ENCODE measurements at places on chromosomes 11 and 22.

DNA sequence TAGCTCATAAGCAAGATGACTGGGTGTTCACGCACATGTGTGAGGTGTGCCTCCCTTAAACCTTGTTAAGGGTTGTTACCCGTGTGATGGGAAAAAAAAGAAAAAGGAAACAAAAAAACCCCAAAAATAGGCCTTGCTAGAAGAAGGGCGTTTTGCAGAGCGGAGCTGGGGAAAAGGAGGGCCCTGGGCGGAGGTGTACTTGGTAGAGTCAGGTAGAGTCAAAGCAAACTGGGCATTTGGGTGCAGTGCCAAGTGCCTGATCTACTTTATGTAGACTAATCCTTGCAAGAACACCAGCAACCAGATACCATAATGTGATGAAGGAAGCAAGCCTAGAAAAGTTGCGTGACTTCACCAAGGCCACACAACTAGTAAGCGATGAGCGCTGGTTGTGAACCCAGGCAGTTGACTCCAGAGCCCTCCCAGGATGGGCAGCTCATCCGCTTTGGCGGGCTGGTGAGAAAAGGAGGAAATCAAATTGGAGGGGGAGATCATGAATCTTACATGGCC, 1.2 kb upstream of the TIRAP start:
- DNase-seq, result no peak

- DNase-seq, result no peak
Observed at GRCh38 chr11:117201658-117202305, 2.6 kb downstream of the TAGLN start.

DNA sequence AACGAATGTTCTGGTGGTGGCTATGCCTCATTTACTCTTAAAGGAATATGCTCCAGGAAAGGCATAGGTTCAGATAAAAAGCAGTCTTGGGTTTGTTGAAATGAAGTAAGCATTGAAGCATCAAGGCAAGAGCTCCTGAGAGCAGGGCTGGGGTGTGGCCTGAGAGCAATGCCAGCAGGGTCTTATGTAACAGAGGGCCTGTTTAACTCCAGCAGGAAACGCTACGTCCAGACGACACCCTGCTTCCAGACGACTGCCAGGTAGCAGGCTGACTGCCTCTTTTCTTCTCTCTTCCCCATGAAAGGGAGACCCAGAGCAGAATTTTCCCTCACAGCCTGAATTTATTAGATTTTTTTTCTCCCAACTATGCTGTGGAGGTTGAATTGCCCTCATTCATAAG, 127.2 kb upstream of the SLC5A12 start:
- no peak for DNase-seq

DNA sequence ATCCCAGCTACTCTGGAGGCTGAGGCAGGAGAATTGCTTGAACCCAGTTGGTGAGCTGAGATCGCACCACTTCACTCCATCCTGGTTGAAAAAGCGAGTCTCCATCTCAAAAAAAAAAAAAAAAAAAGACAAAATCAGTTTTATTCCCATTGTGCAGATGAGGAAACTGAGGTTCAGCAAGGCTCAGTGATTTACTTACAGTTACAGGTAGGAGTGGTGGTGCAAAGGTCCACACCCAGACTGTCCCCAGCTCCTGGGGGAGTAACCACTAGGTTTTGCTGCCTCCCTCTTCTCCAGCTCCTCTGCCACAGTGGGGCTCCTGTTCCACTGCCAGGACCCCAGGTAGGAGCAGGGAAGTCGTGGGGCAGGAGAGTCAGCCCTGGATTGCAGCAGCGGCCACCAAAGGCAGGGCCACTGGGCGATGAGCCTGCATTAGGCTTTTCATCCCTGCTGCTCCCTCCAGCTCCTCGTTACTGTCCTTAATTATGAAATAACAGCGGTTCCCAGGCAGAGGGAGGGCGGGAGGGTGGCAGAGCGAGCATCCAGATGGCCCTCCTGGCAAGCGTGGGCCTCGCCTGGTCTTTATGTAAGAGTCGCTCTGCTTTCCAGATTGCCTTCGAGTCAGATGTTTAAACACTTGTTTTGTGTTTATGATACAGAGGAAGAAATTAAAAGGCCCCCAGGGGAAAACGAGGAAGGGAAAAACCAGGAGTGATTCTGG, 15.5 kb upstream of the RASD2 start:
- no peak for DNase-seq

GRCh38 chr11:77080643-77081210, 14.0 kb downstream of the CAPN5 start:
- peak; percentile 35 for DNase-seq

GRCh38 chr11:81874635-81875034, 859.0 kb downstream of the FAM181B start:
- DNase-seq, result no peak

GRCh38 chr11:64916040-64916774, 802 bp downstream of the ATG2A start:
- DNase-seq, result peak; percentile 49

DNA sequence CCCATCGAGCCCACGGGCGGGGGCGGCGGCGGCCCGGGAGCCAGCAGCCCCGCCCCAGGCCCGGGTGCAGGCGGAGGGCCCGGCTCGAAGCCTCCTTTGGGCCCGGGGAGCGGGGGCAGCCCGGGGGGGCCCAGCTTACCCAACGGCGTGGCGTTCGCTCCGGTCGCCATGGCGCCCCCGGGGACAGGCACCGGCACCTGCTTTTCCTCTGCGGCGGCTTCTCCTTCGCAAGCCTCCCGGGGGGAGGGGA, 194 bp downstream of the SF1 start:
- DNase-seq, result no peak

DNA sequence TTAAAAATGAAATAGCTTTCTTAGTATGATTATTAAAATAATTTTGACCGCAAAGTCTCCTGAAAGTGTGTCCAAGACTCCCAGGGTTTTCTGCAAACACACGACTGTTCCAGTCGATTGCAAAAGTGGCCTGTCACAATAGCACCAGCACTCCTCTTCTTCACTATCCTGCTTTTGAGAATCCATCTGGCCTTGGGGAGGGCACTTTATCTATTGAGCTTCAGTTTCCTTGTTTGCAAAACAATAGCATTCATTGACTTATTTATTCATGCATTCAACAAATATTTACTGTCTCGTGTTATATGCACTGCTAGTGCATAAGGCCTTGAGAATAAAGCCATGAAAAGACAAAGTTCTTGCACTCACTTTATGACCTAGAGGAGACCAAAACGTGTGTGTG, 96.2 kb upstream of the NTM start:
- DNase-seq, result no peak

GRCh38 chr11:46712874-46713576, 6.0 kb upstream of the F2 start:
- no peak for DNase-seq

- peak; percentile 24 for DNase-seq
Observed at GRCh38 chr11:69447786-69448185, 33.7 kb upstream of the LINC01488 start.

GRCh38 chr11:70432065-70432464, 33.7 kb downstream of the CTTN start:
- no peak for DNase-seq

- DNase-seq, result no peak
Observed at GRCh38 chr11:68201492-68201891, 11.6 kb downstream of the KMT5B start.

DNA sequence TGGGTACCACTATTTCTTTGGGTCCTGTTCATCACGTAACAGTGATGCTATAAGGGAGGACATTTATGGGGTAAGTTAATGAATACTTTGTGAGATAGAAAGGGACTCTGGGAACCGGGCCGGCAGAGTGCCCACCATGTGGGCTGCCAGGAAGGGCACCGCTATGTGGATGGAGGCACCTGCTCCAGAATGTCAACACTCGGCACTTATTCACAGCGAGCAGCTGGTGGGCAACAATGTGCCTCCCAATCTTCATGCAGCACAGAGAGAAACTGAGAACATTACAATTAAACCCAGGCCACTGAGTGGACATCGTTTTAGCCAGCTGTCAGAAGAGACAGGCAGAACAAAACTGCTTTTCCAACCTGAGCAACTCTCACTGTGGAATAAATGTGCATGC, 15.8 kb upstream of the ELFN2 start:
- no peak for DNase-seq

GRCh38 chr11:101326141-101326540, 196.5 kb upstream of the PGR start:
- no peak for DNase-seq

DNA sequence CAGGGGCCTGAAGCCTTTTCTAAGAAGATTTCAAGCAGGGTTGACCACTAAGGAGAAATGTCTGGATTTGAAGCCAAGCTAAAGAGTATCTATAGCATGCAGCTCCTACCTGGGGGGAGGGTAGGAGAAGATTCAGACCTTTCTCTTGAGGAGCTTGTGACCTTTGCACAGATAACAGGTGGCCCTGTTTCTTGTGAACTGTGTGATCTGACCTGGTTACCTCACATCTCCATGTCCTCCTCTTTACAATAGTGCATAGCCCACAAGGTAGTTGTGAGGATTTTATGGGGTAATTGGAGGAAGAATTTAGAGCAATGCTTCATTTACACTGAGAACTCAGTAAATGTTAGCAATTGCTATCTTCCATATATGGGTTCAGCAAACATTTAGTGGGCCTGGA, 310.1 kb downstream of the TMEM135 start:
- no peak for DNase-seq

- DNase-seq, result no peak
Observed at GRCh38 chr22:36986242-36986821, 32.9 kb downstream of the TST start.

- DNase-seq, result peak; percentile 67
Observed at GRCh38 chr11:88411265-88411664, 73.7 kb upstream of the CTSC start.

GRCh38 chr11:105548359-105548758, 61.5 kb upstream of the GRIA4 start:
- DNase-seq, result no peak

GRCh38 chr11:111098091-111098490, 147.4 kb upstream of the POU2AF2 start:
- DNase-seq, result no peak

- DNase-seq, result no peak
Observed at GRCh38 chr11:134599299-134599771, 187.3 kb upstream of the B3GAT1 start.

DNA sequence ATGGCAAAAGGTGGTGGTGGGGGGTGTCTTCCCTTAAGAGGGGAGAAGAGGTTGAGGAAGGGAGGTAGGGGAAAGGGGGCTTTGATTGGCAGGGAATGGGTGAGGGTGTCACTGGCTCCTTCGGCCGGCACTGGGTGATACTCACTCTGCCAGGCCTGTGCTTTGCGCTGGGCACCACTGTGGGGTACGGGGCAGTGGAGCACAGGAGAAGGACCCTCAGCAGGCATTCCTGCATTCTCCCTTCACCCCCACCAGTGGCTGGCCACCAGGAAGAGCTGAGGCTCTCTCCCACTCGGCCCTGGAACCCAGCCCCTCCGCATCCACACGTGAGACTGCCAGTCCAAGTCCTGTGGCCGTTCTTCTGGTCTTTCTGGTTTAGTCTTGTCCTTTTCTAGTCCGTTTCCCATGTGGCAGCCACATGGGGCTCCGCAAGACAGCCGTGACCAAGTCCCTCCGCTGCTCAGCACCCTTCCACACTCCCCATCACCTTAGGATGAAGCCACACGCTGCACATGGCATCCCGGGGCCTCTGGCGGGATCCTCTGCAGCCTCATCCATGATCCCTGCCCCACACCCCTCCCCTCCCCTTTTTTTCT, 8.0 kb downstream of the CAPN5 start:
- no peak for DNase-seq

DNA sequence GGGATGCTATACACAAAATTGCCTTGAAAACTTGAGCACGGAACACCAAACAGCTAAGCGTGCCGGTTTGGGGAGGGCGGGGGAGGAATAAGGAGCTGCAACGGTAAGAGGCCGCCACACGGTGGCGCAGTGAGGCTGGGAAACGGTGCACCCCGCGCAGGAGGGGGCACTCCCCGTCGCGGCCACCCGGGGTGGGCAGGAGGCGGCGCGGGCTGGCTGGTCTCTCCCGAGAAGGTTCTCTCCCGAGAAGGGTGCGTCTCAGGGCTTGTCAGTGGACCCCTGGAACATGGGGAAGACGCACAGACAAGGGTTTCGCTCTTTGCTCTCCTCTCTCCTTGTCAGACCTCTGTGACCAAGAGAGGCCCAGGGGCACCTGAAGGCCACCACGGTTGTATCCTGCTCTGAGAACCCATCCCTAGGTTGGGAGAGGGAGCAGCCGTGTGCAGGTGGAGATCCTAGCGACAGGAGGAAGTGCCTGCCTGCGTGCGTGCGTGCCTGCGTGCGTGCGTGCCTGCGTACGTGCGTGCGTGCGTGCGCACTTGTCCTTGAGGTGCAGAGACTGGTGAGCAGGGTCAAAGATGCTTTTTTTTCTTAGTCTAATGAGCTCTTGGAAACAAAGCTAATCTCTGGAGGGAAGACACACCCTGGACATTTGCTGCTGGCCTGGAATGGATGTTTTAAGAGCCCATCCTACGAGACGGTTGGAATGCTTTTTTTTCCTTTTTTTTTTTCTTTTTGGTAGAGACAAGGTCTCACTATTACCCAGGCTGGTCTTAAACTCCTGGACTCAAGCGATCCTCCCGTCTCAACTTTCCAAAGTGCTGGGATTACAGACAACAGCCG, 18.1 kb upstream of the JAM3 start:
- peak; percentile 67 for DNase-seq

- peak; percentile 38 for DNase-seq
Observed at GRCh38 chr11:131978351-131978750, 607.9 kb downstream of the NTM start.

- DNase-seq, result peak; percentile 91
Observed at GRCh38 chr11:7490054-7490453, 4.7 kb downstream of the OLFML1 start.

GRCh38 chr11:128451652-128452470, 135.5 kb downstream of the ETS1 start:
- no peak for DNase-seq

DNA sequence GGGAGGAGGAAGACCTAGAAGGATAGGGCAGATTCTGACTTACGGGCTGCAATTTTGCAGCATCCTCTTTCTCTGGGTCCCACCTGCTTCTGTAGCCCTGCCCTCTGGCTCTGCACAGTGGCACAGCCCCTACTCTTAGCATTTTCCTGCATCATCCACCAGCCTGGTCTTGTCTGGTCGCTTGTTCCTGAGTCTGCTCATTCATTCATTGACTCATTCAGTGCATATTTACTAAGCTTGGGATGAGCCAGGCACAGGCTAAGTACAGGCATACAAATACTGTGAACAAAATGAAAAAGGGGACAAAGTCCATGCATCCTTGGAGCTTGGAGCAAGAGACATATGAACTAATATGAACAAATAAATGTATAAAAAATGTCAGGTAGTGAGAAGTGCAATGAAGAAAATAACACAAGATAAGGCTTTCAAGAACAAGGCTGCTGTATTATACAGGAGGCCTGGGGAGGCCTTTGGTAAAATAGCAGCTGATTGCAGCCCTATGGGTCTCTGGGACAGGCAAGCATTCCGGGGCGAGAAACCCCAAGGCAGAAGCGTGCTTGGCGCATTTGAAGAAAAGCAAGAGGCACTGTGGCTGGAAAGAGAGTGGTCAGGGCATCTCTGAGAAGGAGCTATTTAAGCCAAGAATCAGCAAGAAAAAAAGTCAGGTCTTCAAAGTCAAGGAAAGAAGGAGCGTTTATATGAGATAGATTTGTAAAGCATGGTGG, 108.0 kb upstream of the ALX4 start:
- DNase-seq, result no peak

GRCh38 chr22:25566898-25567235, 2.4 kb downstream of the GRK3 start:
- DNase-seq, result no peak
